HuH-7 (cell line): ENCODE measurements at places on chromosomes 3 and 15.

GRCh38 chr3:139646512-139646911 is 31.3 kb downstream of the NMNAT3 start:
- no peak for DNase-seq

DNA sequence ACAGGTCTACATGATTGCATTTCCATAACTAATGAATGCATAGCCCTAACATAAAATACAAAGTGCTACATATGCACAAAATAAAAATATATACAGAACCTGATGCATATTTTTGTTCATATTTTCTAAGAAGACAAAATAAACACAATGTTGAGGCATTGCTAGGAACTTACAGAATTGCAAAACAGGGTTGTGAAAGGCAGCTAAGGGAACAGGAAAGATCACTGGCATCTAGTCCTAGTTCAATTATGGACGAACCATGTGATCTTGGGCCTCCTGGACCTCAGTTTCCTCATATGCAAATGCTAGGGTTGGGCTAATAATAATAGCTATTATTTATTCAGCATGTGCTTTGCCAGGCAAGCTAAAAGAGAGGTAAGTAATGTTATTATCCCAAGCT is 15.5 kb upstream of the NCEH1 start:
- DNase-seq: no peak

DNA sequence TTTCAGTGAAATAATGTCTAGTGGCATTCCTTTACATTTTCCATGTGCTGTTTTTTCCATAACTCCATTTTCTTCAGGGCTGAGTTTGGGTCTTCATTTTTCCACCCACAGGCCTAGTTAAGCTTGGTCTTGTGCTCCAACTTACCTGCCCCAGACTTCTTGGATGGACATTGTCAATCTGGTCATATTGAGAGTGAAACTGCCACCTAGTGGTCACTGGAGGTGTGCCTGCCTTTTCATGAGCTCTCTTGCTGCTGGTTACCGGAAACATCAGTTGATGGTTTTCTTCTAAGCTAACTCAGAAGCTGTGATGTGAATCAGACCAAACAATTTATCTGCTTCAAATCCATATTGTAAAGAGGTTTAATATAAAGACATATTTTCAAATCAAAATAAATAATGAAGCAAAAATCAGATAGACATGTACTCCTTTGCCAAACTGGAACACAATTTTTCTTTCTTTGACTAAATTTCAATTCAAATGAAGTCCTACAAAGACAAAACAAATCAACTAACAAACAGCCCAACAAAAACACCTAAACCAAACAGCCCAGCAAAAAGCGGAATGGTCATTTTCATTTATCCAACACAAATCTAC is 135.1 kb upstream of the RASGRP1 start:
- DNase-seq: peak; percentile 37

GRCh38 chr3:187292181-187292580 is 644 bp upstream of the MASP1 start:
- DNase-seq: no peak

DNA sequence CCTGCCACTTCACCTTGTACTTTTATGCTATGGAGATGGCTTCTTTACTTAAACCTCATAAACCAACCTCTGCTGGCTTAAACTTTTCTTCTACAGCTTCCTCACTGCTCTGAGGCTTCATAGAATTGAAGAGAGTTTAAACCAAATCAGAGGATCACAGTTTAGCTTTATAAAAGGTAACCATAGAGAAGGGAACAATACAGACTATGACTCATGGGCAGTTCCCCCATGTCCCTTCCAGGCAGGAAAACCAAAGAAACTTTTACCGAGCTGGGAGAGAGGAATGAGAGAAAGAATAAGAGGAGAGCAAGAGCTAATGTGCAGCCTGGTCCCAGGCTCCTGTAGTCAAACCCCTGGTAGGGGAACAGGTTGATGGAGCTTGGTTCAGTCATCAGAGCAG is 53.9 kb upstream of the NEDD4 start:
- DNase-seq: no peak

- no peak for DNase-seq
Observed at GRCh38 chr3:173938159-173938558, 540.6 kb downstream of the NLGN1 start.

DNA sequence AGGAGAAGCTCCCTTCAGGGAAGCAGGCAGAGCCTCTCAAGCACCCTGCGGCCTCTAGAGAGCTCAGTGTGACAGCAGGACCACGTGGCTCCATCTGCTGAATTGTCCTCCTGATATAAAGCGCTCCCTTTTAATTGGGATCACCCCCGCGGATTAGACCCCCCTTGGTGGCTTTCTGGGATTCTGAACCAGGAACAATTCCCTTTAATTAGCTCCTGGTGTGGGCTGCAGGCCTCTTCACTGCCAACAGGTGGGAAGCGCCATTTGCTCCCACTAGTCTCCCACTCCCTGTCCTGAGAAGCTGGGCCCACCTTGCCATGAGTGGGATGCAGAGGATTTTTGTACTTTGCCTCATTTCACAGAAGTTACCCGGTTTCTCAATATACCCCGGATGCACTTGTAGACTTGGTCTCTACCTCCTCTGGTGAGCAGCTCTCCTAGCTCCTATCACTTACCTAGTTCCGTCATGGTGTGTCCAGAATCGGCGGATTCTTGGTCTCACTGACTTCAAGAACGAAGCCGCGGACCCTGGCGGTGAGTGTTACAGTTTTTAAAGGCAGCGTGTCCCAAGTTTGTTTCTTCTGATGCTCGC is 592 bp downstream of the PGPEP1L start:
- no peak for DNase-seq

- no peak for DNase-seq
Observed at GRCh38 chr3:182913889-182914288, 66.4 kb downstream of the DCUN1D1 start.
